Uterus (tissue), 4 donors: ENCODE measurements at places on chromosomes 11 and 22.

- no peak for DNase-seq
Observed at GRCh38 chr11:88312628-88313027, 24.9 kb downstream of the CTSC start.

DNA sequence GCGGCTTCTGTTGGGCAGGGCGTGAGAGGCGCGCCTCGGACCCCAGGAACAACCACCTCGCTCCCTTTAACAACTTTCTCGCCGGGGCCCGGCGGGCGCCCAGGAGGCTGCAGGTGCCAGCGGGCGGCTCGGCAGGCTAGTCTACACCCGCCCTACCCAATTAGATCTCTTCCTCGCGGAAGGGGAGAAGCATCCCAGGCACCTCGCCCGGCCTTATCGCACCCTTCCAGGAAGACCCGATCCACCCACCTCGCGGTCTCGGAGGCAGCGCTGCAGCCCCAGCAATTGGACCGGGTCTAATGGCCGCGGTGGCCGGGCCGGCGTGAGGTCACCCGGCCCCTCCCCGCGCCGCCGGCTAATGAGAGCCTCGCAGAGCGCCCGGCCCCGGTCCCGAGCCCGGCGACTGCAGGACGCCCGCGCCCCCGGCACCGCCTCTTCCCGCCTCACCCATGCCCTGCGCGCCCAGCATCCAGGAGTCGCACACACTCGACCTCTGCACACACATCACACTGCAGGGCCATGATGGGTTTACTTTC lies at the start of gene PLAAT3:
PLAAT3 (minus strand) TSS at position 298 of the 536 bp plus-strand sequence. CDS start 419 bp downstream, outside the sequence.
- peak; percentile 63 for DNase-seq

GRCh38 chr11:64340671-64341335 lies 799 bp downstream of the CCDC88B start:
- DNase-seq = no peak

DNA sequence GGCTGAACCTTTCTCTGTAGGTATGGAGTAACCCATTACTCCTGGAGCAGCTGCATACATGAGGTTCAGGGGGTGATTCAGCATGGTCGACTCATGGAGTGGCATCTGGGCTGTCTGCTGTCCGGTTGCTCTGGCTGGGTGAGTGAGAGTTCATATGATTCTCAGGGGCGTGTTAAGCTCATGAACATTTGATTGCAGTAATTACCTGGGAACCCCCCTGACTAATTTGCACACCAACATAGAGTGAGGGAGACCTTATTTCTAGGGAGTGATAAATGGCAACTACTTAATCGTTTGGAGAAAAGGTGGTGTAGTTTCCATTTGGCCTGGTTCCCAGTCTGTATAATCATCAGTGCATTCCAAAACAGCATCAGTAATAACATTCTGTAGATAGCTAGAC lies 661.9 kb downstream of the ETS1 start:
- no peak for DNase-seq

- no peak for DNase-seq
Observed at GRCh38 chr11:87394924-87395323, 357.2 kb downstream of the TMEM135 start.

DNA sequence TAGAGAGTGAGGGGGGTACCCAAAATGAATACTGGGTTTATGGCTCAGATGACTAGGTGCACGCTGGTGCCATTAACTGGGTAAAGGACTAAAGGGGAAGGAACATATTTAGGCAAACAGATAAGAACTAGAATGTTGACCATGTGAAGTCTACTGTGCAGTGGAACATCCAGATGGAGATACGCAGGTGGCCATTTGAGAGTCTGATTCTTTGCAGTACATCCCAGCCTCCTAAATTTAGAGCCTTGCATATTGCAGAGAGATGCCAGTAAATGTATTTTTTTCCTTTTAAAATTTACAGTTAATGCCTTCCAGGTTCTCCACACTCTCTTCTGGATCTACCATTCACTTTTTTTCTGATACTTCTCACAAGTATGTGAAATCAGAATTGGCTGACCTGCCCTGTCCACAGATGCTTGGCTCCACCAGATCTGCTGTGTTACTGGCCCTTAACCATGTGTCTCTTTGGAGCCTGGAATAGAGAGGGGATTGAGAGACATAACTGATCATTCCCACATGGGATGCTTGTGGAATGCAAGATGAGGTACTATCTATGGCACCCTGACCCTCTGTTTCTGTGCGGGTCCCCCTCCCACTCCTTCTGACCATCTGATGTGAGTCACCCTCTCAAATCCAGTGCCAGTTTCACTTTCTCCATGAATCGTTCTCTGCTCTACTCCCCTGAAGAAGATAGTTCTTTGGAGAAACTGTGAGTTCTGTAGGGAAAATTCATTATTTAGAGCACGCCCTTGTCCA lies 77.0 kb upstream of the NCAM1 start:
- peak; percentile 22 for DNase-seq

- DNase-seq = no peak
Observed at GRCh38 chr22:28146401-28147314, 227.6 kb upstream of the PITPNB start.

- DNase-seq = no peak
Observed at GRCh38 chr11:23933721-23934120, 563.1 kb upstream of the LUZP2 start.

GRCh38 chr11:115170133-115170815 lies 333.9 kb downstream of the CADM1 start:
- DNase-seq = no peak

- no peak for DNase-seq
Observed at GRCh38 chr11:39678996-39679395, 1780.5 kb downstream of the LRRC4C start.

DNA sequence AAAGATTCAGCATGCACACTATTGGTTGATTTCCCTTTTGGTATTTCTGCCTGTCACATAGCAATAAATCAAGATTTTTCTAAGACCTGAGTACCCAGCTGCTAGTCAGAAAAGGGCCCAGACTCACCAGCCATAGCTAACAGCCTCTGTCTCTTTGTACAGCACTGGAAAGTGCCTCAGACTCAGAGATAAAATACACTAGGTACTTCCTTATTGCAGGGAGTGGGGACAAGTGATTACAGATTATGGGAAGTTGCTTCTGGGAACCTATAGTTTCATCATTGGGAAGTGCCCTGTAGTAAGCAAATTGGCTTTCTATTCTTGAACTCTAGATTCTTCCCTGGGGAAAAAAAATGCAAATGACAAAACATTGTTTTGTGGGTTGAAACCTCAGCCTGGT lies at the start of gene CASP5:
CASP5 (minus strand) TSS at position 166 of the 400 bp plus-strand sequence; CDS start at position 134, 32 bp downstream.
- DNase-seq = no peak

DNA sequence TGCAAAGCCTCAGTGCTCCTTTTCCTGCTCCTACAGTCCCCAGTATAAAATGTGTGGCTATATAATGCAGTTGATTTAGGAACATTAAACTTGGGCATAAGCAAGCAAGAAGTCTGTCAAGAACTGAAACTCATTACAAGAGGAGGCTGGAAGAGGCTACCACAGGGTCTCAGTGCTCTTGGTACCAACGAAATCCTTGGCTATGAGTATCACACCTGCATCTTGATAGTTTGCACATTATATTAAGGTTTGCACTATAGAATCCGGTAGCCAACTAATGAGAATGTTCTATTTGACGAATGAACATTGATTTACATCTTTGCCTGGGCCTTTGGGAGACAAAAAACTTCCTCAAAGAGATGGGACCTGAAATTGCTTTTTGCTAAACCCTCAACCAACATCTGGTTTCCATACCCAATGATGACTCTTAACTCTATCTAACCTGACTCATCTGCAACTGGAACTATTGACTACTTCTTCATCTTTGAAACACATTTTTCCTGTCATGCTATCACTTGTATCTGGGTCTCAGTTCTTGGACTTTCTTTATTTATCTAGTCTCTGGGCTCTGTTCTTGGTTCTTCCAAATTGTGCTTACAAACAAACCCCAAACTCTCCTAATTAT lies 207.2 kb upstream of the CTSC start:
- no peak for DNase-seq

- no peak for DNase-seq
Observed at GRCh38 chr22:49663823-49664222, 163.8 kb downstream of the BRD1 start.

- no peak for DNase-seq
Observed at GRCh38 chr22:41544671-41545476, 604 bp upstream of the POLR3H start.

- no peak for DNase-seq
Observed at GRCh38 chr22:19410941-19411689, 20.4 kb downstream of the HIRA start.

DNA sequence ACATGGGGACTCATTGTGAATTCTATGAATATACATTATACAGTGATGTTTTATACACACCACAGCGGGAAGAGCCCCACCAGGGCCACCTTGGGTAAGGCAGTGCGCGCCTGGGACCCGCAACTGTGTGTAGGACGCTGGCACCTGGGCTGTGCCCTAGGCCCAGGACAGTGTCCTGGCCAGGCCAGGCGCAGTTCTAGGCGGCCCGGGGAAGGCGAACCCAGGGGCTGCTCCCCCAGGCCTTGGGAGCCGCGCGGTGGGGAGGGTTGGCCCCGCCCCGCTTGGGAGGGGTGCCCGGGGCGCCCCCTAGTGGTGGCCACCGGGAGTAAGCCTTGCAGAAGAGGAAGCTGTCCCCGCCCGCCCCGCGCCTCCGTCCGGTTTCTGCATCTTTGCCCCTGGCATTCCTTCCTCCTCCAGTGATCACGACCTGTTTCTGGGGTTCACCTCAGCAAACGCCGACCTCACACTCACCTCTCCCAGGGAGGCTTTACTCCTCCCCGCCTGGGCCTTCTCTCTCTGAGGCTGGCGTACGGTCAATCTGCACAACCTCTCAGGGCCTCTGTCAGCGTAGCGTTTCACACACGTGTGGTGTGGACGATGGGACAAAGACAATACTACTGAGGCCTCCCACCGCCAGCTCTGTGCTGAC lies 9.5 kb upstream of the EHD1 start:
- peak; percentile 83 for DNase-seq

DNA sequence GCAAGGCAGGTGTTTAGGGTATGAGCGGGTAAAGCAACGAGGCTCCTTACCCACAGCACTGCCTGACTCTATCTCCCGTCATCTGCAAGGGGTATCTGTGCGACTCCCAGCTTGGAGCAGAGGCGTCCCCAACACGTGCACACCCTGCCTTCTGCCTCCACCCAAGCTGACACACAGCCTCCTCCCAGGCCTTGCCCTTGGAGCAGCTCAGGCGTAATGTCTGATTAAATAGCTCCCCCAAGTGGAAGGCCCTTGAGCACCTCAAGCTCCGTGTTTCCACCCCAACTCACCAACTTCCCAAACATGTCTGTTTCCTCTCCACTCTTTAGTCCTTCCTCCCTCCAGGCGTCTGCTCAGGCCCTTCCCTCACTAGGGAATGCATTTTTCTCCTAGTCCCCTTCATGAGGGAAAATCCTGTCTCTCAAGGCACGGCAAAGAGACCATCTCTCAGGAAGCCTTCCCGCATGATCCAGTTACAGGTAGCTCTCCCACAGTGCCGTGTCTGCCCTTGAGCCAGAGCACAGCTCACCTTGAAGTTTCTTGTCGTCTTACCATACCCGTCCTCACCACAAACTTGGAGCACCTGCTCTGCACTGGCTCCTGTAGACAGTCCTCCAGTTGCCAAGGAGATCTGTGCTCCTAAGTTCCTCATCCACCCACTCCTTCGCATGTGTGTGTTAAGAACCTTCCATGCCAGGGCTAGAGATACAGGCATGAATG lies 15.8 kb downstream of the CYB5R2 start:
- peak; percentile 49 for DNase-seq

GRCh38 chr11:50333861-50334260 lies 301.2 kb downstream of the OR4C45 start:
- no peak for DNase-seq

GRCh38 chr11:130511765-130512164 lies 63.3 kb downstream of the ADAMTS15 start:
- no peak for DNase-seq

DNA sequence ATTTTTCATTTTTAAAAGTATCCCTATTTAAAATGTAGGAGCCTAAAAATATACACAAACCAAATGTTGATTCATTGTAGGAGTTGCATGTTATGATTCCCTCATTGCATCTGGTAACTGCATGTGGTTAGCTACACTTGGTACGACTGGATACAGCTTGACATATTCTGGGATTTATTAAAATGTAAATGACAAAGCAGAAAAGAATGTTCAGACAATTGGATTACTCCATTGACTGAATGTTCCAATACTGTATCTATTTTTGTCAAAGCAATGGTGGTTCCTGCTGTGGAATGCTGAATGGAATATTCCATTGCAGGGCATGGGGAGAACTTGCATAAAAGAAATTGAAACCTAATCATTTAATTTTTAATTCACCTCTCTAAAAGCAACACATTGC lies 30.8 kb downstream of the BLID start:
- DNase-seq = no peak

GRCh38 chr22:49163258-49163959 lies 664.3 kb downstream of the BRD1 start:
- no peak for DNase-seq

GRCh38 chr11:6670202-6670830 lies 12.8 kb downstream of the MRPL17 start:
- DNase-seq = no peak

DNA sequence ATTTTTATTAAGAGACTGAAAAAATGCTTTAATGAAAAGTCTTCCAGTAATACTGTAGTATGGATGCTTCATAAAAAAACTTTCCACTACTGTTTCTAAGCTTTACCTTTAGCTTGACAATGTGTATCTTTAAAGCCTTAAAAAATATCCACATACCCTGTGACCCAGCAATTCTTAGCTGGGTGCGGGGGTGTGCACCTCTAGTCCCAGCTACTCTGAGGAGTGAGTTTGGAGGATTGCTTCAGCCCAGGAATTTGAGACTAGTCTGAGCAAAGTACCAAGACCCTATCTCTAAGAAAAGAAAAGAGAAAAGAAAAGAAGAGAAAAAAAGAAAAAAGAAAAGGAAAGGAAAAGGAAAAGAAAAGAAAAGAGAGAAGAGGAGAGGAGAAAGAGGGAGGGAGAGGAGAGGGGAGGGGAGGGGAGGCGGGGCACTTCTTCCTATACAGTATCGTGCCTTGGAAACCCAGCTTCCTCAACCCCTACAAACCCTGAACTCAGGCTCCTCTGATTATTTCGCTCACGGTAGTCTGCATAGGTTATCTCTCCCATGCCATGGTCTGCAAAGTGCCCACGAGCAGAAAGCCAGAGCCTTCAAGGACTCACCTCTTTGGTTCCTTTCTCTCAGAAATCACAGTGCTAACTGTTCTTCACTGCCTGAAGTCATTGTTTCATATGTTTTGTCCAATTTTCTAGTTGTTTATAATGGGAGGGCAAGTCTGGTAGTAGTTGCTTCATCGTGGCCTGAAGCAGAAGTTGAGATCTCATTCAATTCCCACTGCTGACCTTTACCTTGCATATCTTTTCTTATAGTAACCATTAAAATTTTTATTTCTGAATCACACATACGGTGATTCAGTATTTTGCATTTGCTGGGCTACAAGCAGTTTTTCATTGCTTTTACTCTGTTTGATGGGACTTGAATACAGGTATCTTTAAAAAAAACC lies 82.2 kb downstream of the FAM83F start:
- no peak for DNase-seq

- no peak for DNase-seq
Observed at GRCh38 chr11:9739123-9739900, 75.4 kb downstream of the SWAP70 start.

GRCh38 chr11:61966734-61967115 lies 709 bp downstream of the FTH1 start:
- DNase-seq = no peak
